ENCODE measurements at places on chromosomes 3 and 15.
A peak's percentile ranks its signal among the peaks of the same experiment; 100 is the strongest.

DNA sequence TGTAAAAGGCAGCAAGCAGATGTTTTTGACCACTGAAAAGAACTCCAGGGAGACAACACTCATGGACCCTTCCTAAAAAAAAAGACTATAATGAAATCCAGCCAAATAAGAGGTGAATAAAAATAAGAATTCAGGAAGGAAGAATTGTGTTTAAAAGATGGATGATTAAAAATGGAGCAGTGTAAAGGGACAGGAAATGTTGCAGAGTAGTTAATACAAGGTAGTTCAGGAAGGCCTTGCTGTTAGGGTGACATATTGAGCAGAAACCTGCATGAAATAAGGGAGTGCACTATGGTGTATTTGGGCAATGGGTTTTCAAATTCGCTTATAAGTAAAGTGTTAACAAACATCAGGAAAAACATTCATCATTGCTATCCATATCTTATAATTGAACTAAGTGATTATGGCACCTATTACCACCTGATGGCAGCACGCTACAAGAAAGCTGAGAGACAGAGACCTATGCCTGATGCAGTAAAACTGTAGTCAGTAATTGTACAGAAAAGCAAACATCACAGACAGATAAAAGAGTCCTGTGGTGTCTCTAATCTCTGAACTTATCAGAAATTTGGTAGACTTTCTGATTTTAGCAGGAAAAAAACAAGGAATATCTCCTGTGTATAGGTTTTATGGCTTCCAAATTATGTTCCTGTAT, 5.8 kb upstream of the DBR1 start:
- peaks cover 3% of the 10 kb centered on the region for H3K4me1 ChIP-seq
- H3K27ac ChIP-seq, result no peak overlapping the region
- H3K4me3 ChIP-seq, result no peak overlapping the region
- no peaks in the 10 kb centered on the region for H3K36me3 ChIP-seq
- DNase-seq, result no peak

- peaks cover 26% of the 10 kb centered on the region for H3K4me1 ChIP-seq
- DNase-seq, result no peak
- no peak overlapping the region for H3K4me3 ChIP-seq
- H3K27me3 ChIP-seq, result no peaks in the 10 kb centered on the region
Observed at GRCh38 chr3:41652931-41653330, 309.0 kb downstream of the ULK4 start.

GRCh38 chr15:28167042-28167441, 67.9 kb upstream of the OCA2 start:
- peaks cover 67% of the 10 kb centered on the region for H3K36me3 ChIP-seq
- H3K27me3 ChIP-seq, result no peaks in the 10 kb centered on the region
- DNase-seq, result no peak

DNA sequence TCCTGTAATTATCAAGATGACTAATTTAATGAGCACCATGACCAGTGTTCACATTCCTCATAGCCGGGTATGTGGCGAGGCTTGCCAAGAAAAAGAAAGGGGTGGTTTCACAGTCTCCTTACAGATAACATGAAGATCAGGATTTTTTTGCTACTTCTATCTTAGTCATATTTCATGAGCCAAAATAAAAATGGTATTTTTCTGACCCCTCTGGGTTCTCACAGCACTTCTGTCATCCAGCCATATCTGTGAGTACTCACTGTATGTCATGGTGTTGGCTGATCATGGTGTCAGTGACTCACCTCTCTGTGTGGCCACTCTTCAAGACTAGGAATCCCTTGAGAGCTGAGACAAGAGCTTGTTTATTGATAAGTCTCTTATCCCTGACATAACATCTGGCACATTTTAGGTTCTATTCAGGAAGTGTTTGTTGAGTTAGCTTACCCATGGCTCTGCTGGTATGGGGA, 130.5 kb upstream of the LMCD1 start:
- no peak for DNase-seq
- H3K4me1 ChIP-seq, result peaks cover 18% of the 10 kb centered on the region
- peak overlapping the region; percentile 75 for H3K27ac ChIP-seq
- H3K36me3 ChIP-seq, result no peaks in the 10 kb centered on the region
- peaks cover 10% of the 10 kb centered on the region for H3K27me3 ChIP-seq
- H3K4me3 ChIP-seq, result no peak overlapping the region

- peak overlapping the region; percentile 19 for H3K27ac ChIP-seq
- no peak overlapping the region for H3K4me3 ChIP-seq
- peaks cover 21% of the 10 kb centered on the region for H3K4me1 ChIP-seq
Observed at GRCh38 chr15:80607287-80607980, 87.7 kb upstream of the ABHD17C start.

DNA sequence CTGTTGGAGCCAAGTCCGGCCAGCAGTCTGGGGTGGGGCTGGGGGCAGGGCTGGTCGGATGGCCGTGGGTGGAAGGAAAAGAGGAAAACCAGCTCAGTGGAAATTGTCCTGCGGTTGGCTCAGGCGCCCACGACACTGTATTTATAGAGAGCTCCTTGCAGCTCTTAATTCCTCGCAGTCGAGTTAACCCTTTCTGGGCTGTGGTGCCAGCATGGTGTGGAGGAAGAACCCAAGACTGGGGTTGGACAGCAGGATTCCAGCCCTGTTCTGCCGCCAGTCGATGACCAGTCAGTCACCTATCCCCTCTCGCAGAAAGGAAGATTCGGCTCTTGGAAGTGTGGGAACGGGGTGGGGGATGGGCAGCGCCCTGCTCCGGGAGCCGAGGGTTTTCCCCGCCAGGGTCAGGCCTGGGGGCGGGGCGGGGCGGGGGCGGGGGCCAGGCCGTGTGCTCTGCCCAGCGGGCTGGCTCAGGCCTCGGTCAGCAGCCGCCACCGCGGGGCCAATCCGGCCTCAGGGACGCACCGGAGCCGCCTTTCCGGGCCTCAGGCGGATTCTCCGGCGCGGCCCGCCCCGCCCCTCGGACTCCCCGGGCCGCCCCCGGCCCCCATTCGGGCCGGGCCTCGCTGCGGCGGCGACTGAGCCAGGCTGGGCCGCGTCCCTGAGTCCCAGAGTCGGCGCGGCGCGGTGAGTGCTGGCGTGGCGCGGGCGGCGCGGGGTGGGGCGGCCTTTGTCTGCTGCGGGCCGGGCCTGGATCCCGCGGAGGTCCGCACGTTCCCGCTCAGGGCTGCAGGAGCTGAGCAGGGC, at the start of gene CD276:
TSS of gene CD276 (plus strand) at position 607 of the 804 bp plus-strand sequence. CDS start 15,257 bp downstream, outside the sequence.
- DNase-seq, result peak; percentile 69
- H3K4me1 ChIP-seq, result peaks cover 24% of the 10 kb centered on the region
- no peaks in the 10 kb centered on the region for H3K36me3 ChIP-seq
- H3K27me3 ChIP-seq, result no peaks in the 10 kb centered on the region

- no peak for DNase-seq
- no peak overlapping the region for H3K4me3 ChIP-seq
- H3K27me3 ChIP-seq, result no peaks in the 10 kb centered on the region
- no peaks in the 10 kb centered on the region for H3K36me3 ChIP-seq
- H3K27ac ChIP-seq, result peak overlapping the region; percentile 72
Observed at GRCh38 chr15:58306591-58307312, 125.0 kb upstream of the LIPC start.

DNA sequence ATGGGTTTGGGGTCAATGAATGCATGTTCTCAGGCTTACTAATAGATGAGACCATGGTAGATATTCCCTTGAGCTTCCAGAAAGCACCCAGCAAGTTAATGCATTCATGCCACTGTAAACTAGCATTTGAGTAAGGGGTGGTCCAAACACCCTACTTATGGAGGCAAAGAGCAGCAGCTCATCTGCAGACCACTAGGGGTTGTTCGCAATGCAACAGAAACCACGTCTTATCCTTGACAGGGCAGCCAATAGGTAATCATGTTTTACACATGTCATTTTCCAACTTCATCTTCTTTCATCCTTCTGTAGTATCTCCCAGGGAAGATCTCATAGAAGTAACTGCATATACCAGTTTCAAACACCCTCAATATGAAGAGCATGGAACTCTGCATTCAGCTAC, 330.2 kb downstream of the RORA start:
- no peak overlapping the region for H3K4me3 ChIP-seq
- peaks cover 2% of the 10 kb centered on the region for H3K27me3 ChIP-seq
- peaks cover 8% of the 10 kb centered on the region for H3K4me1 ChIP-seq
- no peak for DNase-seq

DNA sequence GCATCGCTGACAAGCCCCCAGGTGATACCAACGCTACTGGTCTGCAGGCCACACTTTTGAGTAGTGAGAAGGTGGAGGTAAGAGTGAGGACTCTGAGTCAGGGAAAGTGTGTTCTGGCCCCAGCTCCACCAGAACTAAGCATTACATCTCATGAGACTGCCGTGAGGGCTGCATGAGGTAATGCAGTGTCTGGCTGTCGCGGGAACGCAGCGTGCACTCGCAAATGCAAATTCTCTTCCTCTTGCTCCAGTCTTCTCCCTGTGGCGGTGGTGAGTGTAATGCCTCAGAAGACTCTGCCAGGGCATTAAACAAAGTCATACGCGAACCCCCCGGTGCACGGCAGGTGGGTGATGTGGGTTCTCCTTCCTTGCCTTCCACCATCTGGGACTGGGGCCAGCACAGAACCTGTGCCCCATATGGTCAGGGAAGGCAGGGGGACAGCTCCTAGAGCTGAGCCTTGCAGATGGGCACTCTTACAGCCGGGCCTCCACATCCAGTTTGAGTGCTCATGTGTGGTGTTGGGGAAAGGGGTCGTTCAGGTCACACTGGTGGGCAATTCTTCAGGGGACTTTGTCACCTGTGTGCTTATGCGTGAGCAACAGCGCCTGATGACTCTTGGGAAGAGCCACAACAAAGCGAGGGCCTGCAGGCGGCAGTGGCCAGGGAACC, 175.8 kb downstream of the XXYLT1 start:
- peak overlapping the region; percentile 39 for H3K27ac ChIP-seq
- H3K4me3 ChIP-seq, result no peak overlapping the region
- H3K36me3 ChIP-seq, result peaks cover 16% of the 10 kb centered on the region
- peaks cover 15% of the 10 kb centered on the region for H3K4me1 ChIP-seq

- no peaks in the 10 kb centered on the region for H3K4me1 ChIP-seq
- no peak overlapping the region for H3K27ac ChIP-seq
- no peaks in the 10 kb centered on the region for H3K27me3 ChIP-seq
- peaks cover 29% of the 10 kb centered on the region for H3K36me3 ChIP-seq
- no peak overlapping the region for H3K4me3 ChIP-seq
Observed at GRCh38 chr3:53102601-53103147, 27.6 kb downstream of the RFT1 start.

- H3K4me3 ChIP-seq, result no peak overlapping the region
- no peaks in the 10 kb centered on the region for H3K27me3 ChIP-seq
- no peak for DNase-seq
- peak overlapping the region; percentile 7 for H3K27ac ChIP-seq
Observed at GRCh38 chr15:57529748-57530147, 62.0 kb upstream of the MYZAP start.

- no peak overlapping the region for H3K4me3 ChIP-seq
- H3K27ac ChIP-seq, result no peak overlapping the region
- H3K36me3 ChIP-seq, result no peaks in the 10 kb centered on the region
- H3K27me3 ChIP-seq, result peaks cover 2% of the 10 kb centered on the region
- DNase-seq, result peak; percentile 43
Observed at GRCh38 chr3:189233225-189233858, 61.6 kb downstream of the TPRG1 start.

DNA sequence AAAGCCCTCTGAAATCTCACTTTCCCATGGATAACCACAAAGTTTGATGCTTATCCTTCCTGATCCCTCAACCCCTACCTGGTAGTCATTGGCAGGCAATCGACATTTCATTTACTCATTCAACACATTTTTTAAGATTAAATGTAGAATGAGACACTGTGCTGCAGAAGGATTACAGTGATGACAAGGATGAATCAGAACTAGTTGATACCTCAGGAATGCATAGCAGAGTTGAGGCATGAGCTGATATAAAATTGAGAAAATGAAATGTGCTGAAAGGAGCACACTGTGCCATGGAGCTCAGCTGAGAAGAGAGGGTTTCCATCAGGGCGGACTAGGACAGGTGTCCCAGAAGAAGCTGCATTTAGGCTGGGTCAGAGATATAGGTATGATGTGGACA, 48.9 kb upstream of the ACTL6A start:
- H3K36me3 ChIP-seq, result no peaks in the 10 kb centered on the region
- peaks cover 10% of the 10 kb centered on the region for H3K27me3 ChIP-seq
- no peak overlapping the region for H3K27ac ChIP-seq
- no peaks in the 10 kb centered on the region for H3K4me1 ChIP-seq

Data from mesothelial cell of epicardium (in vitro differentiated cells).